ENCODE measurements at places on chromosomes 6 and 20.
A peak's percentile ranks its signal among the peaks of the same experiment; 100 is the strongest.

GRCh38 chr6:107244742-107245480 is 129.6 kb upstream of the BEND3 start:
- DNase-seq = no peak

DNA sequence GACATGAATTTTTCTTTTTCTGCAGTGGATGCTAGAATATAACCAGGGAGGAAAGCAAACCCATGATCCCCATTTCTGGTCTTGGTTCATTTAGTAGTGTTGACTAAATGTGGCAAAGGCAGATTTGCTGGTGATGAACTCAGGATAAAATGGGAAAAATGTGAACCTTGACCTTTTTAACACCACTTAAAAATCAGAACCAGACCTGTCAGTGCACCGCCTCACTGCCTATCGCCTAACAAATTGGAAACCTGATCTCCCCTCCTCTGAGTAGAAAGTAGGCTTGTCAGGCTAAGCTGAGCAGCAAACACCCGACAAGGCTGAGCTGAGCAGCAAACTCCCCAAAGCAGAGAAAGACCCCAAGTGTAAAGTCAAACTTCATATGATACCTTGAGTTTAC is 254.8 kb downstream of the FOXC1 start:
- DNase-seq = no peak

GRCh38 chr20:34475979-34476736 is 40.1 kb upstream of the DYNLRB1 start:
- DNase-seq = no peak

DNA sequence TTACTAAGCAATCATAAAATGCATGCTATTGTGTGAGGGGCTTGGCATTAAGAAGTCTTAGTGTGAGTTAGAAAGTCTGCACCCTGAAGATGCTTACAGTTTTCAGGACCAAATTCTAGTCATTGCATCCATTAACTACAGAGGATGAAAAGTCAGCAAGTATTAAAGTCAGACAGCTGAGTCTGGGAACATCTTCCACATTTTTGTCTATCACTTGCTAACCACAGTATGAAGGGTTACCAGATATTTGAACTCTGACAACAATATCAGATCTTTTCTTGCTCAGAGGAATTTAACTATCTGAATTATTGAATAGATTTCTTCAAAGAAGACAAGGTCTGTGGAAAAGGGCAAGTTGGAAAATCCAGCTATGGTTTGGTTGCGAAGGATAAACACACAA is 264.4 kb downstream of the BTBD9 start:
- peak; percentile 20 for DNase-seq

DNA sequence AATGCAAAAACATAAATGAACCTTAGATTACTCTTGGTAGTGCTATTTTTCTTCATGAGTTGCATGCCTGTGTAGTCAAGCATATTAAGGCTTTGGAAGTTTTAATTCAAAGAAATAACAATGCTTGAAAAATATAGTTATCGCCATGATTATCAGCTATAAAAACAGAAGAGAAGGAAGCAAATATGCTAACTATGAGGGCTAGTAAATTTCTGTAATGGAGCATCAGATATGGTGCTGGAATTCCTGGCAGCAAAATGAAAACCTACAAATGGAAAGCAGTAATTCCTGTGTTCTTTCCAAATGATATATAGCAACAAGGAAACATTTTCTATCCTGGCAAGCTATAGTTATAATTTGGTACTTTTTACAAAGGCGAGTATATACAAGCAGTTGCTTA is 29.7 kb downstream of the DOP1A start:
- DNase-seq = peak; percentile 8

- no peak for DNase-seq
Observed at GRCh38 chr6:4814212-4814611, 38.0 kb downstream of the CDYL start.

DNA sequence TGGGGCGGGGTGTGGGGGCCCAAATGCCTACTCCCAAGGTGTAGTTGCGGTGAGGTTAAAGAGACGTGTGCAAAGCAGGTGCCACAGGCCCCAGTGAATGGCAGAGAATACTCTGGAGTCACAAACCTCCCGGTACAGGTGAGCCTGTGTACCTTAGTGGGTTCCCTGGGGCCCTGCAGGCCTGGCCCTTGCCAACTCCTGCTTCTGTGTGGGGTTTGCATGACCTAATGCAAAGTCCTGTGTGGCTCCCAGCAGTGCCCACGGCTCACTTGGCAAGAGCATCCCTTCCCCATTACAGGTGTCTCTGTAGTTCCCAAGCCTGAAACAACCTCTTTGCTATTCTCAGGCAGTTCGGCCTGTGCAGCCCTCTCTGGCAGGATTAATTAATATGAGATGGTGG is 17.5 kb downstream of the SPDEF start:
- no peak for DNase-seq

DNA sequence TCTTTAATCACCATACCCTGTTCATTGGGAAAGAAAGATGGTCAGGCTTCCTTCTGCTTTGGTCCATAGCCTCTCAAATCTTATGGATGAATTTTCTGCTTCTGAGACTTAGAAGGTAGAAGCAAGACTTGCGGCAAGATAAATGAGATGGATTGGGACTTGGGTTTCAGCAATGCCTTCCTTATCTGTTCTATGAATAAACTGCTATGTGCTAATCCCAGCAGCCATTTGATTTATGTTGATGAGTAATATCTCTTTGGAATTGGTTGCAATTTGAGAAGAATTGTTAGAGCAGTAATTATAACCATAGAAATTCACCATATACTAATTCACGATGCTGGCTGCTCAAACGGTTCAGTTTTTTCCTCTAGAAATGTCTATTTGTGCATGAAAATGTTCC is 48.3 kb downstream of the TXLNB start:
- DNase-seq = no peak

DNA sequence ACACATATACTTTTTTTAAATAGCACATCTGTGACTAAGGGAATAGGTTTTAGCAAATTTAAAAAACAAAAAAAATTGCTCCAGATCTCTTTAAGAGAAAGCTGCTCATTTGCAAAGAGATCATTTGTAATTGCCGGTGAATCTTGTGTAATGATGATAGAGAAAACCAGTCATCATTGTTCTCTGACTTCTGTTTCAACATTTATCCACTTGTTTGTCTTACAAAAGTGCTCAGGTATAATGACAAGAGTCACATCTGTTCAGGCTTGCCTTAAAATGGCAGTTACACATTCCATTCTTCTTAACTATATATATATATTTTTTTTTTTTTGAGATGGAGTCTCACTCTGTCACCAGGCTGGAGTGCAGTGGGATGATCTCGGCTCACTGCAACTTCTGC is 165.2 kb downstream of the AIG1 start:
- no peak for DNase-seq

- peak; percentile 74 for DNase-seq
Observed at GRCh38 chr6:31559958-31560696, 12.0 kb upstream of the LTA start.

- DNase-seq = no peak
Observed at GRCh38 chr20:41480054-41480770, 113.6 kb upstream of the EMILIN3 start.

DNA sequence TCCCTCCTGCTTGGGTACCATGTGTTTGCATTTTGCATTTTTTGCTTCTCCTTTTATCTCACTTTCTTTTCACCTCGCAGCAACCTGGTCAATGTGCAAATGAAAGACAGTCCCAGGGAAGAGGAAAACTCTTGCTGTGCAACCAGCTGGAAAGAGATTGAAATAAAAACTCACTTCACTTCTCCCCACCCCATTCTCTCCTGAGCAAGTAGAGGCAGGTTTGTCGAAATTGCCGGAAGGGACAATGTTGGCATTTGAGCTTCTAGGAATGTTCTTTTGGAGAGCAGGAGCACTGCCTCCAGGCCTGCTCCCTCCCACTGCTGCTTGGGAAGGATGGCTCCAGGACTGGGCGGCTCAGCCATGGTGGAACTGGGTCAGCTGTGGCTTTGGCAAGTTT is 30.6 kb downstream of the KCNG1 start:
- no peak for DNase-seq

DNA sequence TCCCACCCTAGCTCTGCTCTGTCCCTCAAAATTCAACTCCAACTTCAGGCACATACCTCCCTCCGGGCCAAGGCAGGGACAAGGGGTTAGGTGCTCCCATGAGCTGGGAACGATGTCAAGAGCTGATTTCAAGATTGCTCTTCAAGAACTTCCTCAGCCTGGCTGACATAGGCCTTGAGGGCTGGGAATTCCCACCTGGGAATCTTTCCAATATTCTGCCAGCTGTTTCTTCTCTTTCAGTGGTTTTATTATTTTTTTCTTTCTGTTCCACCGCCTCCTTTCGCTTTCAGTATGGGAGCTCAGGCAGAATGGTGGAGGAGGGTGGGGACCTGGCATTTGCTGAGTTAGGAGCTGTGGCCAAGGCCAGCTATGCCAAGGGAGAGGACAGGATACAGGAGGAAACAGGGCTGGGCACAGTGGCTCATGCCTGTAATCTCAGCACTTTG is 33.7 kb downstream of the SRSF3 start:
- DNase-seq = no peak

GRCh38 chr6:6610031-6610591 is 21.6 kb downstream of the LY86 start:
- no peak for DNase-seq

- DNase-seq = no peak
Observed at GRCh38 chr6:77466451-77467437, 3.5 kb upstream of the HTR1B start.

DNA sequence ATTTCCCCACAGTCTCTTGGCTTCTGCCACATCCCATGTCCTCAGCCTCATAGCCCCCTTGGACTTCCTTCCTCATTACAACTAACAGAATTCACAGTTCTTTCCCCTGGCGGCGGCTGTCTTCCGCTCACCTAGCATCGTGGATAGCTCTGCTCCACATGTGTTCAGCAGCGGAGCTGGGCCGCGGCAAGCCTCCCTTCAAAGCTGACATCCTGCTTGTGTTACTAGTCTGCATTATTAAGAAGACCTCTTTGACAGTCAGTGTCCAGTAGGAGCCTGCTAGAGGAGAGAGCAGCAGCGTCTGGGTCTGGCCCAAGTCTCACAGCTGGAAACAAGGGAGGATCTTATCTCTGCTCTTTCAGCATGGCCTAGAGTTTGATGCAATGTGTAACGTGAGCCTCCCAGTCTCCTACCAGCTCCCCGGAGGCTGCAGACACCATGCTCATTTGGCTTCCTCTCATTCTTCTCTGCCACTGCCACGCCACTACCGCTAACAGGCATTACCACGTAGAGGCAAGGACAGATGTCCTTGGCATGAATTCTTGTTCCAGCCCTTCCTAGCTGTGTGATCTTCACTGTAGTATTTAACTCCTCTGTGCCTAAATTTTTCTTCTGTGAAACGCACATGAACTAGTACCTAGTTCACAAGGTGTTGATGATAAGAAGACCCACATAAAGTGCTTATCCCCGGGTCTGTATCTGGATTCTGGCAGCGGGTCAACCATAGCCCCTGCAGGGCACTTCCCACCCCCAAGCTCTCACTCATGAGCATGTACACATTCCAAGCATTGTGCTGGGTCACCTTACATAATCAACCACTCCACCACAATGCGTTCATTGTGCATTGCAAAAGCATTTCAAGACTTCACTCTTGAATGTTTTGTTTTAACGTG is 107.1 kb upstream of the BACH2 start:
- no peak for DNase-seq

DNA sequence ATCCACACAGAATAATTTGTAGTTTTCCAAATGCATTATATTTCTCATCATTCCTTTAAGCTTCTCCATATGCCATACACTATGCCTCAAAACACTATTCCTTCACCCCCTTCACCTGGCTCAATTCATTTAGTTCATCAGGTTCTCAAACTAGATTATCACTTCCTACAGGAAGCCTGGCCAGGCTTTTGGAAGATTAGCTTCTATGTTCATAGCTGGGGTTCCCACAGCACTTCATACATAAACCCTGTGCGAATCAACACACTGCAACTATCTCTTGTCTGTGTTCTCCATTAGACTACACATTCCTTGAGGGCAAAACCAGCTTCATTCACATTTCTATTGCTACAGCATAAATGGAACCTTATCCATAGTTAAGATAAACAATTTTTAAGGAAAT is 40.5 kb upstream of the PLN start:
- DNase-seq = no peak

DNA sequence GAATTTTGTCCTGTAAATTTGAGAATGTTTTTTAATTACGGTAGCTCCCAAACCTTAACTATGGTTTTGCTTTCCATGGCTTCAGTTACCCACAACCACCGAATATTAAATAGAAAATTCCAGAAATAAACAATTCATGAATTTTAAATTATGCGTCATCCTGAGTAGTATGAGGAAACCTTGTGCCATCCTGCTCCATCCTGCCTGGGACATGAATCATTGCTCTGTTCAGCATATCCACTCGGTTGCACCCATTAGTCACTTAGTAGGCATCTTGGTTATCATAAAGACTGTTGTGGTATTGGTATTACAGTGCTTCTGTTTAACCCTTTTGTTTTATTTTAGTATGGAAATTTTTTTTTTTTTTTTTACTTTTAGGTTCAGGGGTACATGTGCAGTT is 39.7 kb downstream of the KCNS1 start:
- DNase-seq = peak; percentile 92

DNA sequence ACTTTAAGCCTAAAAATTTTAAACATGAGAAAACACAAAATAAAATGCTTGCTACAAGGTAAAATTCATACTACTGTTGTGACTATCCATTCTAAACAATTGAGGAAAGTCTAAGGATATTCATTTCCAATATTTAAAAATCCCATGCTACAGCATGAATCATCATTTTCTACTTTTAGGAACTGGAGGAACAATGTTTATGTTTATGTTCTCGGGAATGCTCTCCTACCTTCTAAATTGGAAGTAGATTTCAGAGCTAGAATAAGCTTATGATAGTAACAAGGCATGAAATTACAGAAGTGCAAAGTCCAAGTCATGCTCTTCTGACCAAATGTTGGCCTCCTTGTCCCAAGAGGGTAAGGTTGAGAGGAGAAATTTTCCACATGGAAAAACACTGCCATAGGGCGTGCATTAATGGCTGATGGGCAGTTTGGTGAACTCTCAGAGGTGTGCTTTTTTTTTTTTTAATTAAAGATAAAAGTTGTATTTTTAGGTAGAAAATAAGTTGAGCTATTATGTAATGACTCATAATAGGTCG is 6.0 kb upstream of the MYLK4 start:
- no peak for DNase-seq

- DNase-seq = peak; percentile 41
Observed at GRCh38 chr6:12313992-12314589, 23.9 kb downstream of the EDN1 start.

DNA sequence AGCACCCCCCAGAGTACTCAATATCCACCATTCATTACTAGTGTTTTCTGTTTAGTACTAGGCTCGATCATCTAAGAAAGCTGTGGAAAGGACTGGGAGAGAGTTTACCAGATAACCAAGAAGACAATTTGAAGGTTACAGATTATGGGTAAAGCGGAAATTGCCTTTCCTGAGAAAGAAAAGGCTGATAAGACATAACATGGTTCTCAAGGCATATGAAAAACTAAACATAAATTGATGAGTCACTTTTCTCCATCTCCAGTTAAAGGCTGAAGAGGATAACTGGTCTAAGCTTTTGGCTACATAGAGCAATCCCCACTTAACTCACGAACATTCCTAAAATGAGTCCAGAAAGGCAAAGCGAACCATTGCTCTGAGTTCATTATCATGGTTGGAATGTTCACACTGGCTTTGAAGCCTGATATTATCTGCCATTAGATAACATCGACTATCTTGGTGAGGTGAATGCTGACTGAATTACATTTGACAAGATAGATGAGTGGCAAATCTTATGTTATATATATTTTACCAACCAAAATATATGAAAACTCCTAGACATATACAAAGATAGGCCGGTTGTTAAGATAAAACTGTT is 65.8 kb downstream of the BTBD9 start:
- DNase-seq = no peak
